WTC11 (cell line): ENCODE measurements at places on chromosomes 6 and 20.

- DNase-seq, result peak; percentile 19
These were observed 169.7 kb upstream of the TNFAIP3 start for GRCh38 chr6:137697267-137697938.

DNA sequence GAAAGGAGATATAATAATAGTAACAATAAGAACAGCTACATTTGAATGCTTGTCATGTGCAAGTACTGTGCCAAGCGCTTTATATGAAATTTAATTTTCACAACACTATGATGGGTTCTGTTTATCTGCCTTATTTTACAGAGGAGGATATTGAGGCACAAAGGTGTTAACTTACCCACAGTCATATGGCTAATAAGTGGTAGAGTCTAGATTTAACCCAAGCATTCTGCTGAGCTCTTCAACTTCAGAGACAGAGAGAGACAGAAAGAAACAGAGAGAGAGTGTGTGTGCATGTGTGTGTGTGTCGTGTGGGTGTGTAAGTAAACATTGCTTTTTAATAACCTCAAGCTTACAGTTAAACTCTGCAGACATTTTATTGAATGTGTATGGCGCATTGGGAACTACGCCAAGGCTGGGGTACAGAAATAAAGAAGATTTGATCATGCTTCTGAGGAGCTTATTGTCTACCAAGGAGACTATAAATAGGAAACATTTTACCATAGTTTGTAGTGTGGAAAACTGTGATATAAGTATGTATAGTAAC is 12.9 kb downstream of the TBPL1 start:
- no peak for DNase-seq

DNA sequence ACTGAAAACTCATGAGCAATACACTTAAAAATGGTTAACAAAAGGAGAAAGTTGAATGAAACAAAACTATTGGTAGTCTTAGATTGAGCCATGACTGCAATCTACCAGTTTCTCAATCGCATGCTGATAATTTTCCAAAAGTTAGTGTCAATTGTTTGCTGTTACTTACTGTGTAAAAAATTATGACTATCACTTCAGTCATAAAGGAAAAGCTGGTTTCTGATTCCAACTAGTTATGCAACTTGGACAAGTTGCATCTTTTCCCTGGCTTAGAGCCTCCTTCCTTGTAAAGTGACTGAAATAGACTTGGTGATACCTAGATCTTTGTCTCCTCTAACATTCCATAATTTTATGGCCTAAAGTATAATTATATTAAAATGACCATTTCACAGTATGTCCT is 88.3 kb upstream of the PAK5 start:
- no peak for DNase-seq

DNA sequence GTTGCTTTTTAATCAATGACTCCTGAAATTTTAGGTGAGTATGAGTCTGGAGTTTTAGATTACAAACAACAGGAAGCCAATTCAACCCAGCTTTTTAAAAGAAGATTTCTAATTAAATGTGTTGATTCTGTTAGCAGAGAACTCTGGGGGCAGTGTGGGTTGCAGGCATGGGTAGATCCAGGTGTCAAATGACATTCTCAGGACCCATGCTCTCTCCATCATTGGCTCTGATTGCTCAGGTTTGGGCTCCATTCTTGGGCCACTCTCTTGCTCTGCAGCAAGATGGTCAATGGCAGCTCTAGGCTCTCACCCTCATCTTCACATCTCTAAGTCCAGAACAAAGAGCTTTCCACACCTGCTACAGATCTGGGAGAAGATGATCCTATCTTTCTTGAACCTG is 463.7 kb downstream of the PREX1 start:
- DNase-seq, result no peak

- no peak for DNase-seq
These were observed 156.5 kb upstream of the INSM1 start for GRCh38 chr20:20211274-20211987.

- no peak for DNase-seq
These were observed 41.4 kb downstream of the PEX7 start for GRCh38 chr6:136863752-136864151.

DNA sequence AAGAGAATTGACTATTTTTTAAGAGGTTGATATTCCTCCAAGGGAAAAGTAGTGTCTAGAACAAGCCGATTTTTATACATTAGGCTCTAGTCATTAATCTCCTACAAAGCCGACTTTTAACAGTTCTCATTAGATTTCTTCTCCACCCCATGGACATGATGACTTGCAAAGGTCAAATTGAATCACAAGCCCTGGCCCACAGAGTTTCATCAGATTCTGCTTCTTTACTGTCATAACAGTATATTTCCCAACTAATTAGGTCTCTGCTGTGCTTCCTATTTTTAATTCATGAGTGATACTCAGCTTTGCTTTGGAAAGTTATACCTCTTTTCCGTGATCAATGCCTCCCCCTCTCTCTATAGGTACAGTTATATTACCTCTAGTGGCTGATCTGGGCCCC is 90.6 kb upstream of the ADGRB3 start:
- no peak for DNase-seq

- DNase-seq, result no peak
These were observed 118.8 kb downstream of the PSMB1 start for GRCh38 chr6:170434117-170434820.

DNA sequence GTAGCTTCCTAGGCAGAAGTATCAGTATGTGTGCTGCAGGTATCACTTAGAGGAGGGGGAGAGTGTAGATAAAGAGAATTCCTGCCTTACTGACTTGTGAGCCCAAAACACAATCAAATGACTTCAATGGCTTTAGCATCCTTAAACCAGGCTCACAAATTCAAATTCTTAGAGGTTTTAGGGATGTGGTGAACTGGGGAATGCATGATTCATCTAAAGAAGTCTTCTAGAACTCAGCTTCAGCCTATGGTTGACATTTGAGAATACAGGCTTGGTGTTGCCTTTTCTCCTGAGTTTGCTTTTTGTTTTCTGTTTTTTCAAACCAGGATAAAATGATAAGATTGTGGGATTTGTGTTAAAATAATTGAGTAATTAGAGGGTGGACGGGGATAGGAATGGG is 14.4 kb downstream of the SNRPC start:
- no peak for DNase-seq

DNA sequence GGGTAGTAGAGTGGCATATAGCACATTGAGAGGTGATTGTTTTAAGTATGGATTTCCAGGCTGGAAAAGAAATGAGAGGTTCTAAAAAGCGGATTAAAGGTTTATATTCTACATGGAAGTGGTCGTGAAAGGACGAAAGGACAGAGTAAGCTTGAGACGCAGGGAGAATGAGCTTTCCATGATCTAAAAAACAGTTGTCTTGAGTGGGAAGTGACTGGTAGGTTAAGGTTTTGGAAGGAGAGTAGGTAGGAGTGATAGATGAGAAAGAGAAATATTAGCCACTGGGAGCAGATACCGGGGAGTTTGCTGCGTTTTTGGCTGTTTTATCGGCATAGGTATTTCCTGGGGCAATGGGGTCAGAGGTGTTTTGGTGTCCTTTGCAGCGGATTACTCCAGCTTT is 750.6 kb upstream of the ADGRB3 start:
- no peak for DNase-seq

- no peak for DNase-seq
These were observed 7.2 kb upstream of the C6orf141 start for GRCh38 chr6:49543087-49543858.

DNA sequence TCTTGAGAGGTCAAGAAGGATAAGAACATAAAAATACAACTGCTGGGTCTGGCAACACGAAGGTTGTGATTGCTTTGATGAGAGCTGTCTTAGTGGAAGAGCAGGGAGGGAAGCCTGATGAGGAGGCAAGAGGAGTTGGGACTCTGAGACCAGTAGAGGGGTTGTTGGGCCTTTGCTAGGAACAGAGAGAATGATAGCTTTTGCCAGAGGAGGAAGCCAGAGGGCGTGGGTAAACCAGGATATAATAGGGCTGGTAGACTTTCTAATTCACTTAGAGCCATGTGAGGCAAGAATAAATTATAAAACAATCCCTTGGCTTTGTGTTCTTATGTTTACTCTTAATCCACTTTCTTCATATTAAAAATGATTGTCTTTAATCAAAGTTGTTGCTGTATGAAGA is 78.6 kb downstream of the RCAN2 start:
- DNase-seq, result no peak

GRCh38 chr6:84350397-84350796 is 123.0 kb upstream of the CEP162 start:
- DNase-seq, result no peak

DNA sequence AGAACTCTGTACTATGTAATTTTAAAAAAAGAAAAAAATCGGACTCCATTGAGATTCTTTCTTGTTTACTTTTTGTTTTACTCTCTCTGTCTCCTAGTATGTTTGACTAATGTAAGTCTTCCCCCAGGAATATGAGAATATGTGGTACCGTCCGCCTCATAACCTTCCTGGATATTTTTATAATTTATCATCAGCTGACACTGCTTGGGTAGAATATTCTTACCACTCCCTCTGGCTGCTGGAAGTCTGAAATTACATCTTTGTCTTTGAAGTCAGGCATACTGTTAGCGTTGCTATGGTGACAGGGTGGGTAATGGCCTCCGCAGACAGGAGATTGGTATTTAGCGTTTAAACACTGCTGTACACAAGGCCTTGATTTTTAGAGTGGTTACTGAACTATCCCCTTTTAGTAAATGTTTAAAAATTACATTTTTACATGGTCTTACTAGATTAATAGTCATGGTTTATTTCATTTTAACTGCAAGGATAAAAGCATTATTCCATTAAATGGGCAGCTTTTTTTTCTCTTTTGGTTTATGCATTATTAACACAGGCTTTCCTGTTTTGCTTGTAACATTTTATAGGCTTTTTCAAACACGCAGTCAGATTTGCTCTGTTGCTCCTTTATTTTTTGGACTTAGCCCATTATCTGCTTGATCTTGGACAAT is 176.4 kb downstream of the ARID1B start:
- no peak for DNase-seq

DNA sequence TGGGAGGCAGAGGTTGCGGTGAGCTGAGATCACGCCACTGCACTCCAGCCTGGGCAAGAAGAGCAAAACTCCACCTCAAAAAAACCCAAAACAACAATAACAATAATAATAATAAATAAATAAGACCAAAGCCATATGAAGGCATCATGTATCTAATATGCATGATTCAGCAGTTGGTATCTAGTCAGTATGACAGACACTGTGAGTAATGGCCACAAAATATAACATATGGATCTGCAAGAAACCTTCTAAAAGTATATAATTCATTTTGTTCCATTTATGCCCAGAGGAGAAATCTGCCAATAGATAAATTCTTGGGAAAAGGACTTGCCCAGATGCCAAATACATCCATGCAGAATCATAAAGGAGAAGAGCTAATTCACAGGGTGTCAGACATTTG is 252.3 kb downstream of the BTBD9 start:
- no peak for DNase-seq

DNA sequence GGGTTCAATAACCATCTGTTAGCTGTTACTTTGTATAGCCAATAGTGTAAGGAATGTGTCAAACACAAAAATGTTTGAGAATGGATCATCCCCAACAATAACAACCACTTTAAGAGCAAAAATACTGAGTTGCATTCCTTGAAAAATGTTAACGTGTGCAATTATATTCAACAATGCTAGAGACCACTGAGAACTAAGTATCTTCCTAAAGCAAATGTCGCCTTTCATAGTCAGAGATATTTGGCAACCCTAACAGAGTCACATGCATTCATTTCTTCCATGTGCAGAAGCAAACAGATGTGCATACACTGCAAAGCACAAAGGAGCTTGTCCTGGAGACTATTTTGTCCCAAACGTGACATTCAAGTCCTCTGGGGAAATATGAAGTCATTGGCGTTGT is 448.6 kb downstream of the GJA1 start:
- DNase-seq, result no peak

- DNase-seq, result no peak
These were observed 531.7 kb downstream of the LMBRD1 start for GRCh38 chr6:69265090-69265489.

- no peak for DNase-seq
These were observed 76.7 kb downstream of the FOXC1 start for GRCh38 chr6:1686117-1687098.

- peak; percentile 30 for DNase-seq
These were observed 1.5 kb downstream of the TP53INP2 start for GRCh38 chr20:34705397-34706301.

DNA sequence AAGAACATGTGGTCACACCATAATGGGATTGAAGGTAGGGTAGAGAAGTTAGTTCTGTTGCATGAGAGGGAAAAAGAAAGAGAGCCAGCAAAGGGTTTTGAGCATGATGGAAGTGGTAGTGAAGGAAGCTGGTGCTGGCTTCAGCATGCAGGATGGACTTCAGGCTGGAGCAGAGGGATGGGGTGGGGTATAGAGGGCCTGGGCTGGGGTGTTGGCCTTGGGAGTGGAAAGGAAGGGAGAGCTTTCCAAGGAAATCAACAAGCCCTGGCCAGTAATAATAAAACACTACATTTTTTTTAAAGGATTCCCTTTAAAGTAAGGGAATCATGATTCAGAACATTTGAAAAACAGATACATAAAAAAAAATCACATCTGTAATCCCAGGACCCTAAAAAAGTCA is 61.2 kb downstream of the LAMA4 start:
- no peak for DNase-seq

DNA sequence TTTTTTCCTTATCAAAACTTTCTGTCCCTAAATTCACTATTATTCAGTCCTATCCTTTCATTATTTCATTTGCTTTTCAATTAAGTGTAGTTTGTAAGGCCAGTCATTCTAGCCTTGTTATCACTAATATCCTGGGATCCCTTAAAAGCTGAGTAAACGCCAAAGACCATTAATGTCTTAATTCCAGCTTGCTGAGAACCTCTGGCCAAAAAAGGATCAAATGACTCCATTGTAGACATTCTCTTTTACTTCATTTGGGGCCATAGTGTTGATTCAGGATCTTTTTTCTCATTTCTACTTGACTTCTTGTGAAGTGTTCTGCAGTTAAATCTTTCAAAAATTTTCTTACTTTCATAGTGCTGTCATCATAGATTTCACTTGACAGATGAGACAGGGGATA is 379.7 kb downstream of the LAMA2 start:
- DNase-seq, result no peak

DNA sequence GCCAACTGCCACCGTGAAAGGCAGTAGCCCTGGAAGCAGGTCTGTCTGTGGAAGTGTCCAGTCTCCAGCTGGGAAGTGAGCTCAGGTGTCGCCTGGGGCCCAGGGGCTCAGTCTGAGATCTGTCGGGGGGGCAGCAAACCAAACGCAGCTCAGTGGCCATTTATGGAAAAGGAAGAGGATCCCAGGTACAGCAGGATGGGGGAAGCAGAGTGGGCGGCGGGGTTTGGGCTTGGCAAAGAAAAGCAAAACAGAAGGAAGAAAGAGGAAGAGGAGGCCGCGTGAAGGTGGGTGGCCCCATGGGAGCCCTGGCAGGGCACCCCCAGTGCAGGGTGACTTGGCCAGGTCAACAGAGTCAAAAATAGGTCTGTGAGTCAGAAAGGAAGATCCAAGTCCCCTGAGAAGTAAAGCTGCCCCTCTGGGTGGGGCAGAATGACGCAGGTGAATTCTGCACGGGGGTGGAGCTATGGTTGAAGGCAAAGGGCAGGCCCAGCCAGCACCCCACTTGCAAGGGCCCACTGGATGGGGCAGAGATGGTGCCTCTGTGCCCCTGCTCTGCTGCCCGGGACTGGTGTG is 5.3 kb downstream of the PXDC1 start:
- no peak for DNase-seq
